ENCODE measurements at places on chromosomes 7 and 10.

DNA sequence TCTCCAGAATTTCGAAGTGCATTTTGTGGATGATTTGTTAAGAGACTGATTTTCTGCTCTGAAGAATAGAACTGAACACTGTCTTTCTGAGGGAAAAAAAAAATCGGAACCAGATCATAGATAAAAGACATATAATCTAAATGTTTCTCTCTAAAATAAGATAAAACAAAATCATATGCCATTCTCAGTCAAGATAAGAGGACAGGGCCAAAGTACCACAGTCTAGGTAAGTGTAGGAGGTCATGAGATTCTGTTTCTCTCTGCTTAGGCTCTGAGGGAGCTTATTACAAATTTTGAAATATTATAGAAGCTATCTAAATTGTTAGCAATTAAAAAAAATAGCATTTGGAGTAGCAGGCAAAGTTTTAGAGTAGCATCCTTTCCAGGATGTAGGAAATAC, 702 bp upstream of the AOAH start:
- no peak for DNase-seq

GRCh38 chr7:35035511-35035961, 1.7 kb downstream of the DPY19L1 start:
- DNase-seq, result no peak

DNA sequence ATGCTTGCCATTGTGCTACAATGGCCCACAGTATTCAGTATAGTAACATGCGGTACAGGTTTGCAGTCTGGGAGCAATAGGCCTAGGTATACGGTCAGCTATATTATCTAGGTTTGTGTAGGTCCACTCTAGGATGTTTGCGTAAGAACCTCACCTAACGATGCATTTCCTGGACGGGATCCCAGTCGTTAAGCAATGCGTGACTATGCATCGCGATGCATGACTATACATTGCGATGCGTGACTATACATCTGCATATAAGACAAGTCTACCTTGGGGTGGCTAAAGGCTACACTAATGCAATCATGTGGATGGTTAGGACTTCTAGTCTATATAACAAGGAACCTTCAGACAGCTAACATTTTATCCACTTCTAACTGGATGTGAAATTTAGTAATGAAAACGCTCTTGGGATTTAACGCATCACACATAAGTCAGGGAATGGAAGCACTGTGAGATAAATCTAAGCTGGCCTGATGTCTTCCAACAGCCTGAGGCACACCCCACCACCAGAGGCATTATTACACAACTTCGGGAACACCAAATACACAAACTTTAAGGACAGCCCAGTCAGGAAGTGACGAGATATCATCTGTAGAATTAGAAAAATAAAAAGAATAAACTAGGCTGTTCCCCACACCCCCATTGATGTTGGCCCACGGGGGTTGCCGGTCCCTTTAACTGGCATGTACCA, 9.2 kb downstream of the GNA12 start:
- no peak for DNase-seq

- no peak for DNase-seq
Observed at GRCh38 chr10:114367351-114368056, 36.8 kb downstream of the AFAP1L2 start.

DNA sequence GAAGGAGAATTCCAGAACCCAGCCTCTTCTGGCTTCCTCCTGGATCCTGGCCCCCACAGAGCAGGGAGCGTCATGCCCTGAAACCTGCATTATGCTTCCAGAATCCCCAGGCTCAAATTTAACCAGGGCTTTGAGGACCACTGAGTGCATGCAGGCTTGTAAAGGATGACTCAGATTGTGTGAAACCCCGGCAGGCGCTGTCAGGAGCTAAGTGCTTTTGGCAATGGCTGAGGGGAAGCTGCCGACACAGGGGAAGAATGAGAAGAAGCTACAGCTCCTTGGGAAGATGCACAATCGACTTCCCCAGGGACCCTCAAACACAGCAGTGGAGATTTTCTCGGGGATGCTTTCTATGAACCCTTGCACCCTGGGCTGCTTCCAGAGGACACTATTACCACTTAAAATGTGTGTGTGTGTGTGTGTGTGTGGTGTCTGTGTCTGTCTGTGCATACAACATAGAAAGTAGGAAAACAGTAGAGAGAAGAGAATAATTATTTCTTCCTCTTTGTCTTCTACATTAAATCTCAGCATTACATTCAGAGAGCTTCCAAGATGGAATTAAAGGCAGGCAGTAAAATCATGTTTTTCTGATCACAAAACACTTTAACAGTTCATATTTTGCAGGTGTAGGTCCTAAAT, 183.5 kb upstream of the INHBA start:
- no peak for DNase-seq

DNA sequence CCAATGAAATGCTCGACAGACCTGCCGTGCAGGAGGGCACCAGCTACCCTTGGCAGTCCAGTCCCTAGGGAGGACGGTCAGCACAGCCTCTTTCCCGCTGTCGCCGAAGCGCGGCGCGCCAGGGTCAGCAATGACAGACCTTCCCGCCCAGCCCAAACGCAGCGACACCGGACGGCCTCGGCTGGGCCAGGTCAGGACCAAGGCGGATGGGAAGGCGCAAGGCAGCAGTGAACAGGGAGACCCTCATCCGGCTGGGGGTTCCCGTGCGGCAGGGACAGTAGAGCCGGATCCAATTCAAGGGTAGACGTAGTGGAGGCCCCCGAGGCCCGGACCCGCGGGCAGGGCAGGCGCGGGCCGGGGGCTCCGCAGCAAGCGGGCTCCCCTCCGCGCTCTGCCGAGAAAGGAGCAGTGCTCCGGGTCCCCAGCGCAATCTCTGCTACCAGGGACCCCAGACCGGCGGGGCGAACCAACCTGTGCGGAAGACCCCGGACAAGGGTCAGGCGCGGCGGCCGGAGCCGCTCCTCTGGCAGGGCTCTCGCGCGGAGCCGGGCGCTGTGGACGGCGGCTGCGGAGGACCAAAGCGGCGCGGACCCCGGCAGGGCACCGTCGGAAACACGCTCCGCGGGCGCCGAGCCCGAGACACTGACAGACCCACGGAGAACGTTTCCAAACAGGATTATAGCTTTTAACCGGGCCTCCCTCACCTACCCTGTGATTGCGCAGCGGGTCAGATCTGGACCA, at the start of gene SEC31B:
TSS of gene SEC31B (minus strand) at position 551 of the 741 bp plus-strand sequence. CDS start 2,909 bp downstream, outside the sequence.
- no peak for DNase-seq

DNA sequence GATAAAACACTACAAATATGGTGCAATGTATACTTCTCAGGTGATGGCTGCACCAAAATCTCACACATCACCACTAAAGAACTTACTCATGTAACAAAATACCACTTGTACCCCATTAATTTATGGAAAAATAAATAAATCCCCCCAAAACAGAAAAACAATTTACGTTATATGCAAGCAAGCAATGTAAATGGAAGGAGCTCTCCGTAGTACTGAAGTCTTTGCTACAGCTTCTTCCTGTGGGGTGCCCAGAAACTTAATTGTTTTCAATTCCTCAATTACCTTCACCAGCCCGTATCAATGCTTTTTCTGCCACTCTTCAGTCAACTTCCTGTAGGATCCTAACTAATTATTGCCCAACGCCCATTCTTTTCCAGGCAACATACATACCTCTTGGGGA, 138.1 kb downstream of the RELN start:
- DNase-seq, result no peak

GRCh38 chr10:17340144-17340829, 112.2 kb downstream of the VIM start:
- DNase-seq, result no peak

GRCh38 chr7:37732253-37732652, 48.7 kb downstream of the GPR141 start:
- no peak for DNase-seq

Data from stimulated activated CD4-positive, alpha-beta T cell treated with anti-CD3 and anti-CD28 coated beads, TNF-alpha, amount 100 ng/mL, for 1 hour (primary cell).